ENCODE measurements at places on chromosomes 5 and 9. TPM values are rescaled to one million over a fixed set of nuclear protein-coding genes. Genes with fewer than 3 reads are reported as not detected.

DNA sequence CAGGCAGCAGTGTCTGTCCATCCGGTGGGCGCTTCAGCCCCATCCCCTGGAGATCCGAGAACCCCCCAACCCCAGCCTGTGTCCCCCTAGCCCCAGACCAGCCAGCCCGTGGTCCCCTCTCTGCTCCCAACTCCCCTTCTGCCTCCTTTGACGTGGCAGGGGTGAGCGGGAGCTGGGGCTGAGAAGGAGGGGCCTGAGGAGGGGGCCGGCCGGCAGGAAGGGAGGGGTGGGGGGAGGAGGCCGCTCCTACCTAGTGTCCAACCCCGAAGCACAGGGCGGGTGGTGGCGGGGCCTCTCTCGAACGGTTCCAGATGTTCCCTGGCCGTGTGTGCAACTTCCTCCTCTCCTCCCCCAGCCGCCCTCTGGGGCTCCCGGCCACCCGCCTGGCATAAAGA is 31.0 kb downstream of the GOLGA2 start:
- DNase-seq: peak; percentile 95

- no peak for DNase-seq
Measured at GRCh38 chr5:150576449-150576949, 64.0 kb upstream of the SYNPO start.

DNA sequence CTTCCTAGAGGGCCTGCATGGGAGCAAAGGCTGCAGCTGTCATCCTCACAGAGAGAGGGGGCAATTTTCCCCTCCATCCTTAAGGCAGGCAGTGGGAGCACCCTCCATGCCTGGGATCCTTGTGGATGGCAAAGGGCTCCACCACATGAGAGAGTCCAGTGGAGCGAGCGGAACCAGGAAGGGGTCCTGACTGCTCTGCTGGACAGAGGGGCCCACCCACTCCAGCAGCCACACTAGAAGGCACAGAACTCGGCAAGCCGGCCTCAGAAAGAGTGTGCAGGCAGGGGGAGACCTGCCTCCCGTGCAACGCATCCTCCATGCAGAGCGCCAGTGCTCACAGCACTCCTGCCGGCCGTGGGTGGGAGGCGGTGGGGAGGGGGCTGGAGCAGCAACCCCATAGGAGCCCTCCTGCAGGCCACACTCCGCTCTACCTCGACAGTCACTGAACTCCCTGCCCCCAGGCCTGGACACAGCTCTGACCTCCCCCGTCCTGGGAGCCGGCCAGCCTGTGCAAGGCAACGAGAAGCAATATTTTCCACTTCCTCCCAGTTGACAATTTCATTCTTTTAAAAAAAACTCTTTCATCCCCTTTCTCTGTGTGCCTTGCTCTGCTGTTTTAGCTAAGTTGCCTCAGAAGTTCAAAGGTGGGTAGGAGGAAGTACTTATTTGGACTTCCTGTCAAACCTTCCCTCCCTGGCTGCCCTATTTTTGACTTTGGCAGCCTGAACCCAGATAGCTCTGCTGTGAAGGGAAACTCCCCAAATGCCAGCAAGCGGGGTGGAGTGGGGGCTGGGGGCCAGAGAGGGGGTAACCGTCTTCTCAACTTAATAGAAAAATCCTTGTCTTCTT is 5.3 kb upstream of the LCP2 start:
- DNase-seq: no peak

DNA sequence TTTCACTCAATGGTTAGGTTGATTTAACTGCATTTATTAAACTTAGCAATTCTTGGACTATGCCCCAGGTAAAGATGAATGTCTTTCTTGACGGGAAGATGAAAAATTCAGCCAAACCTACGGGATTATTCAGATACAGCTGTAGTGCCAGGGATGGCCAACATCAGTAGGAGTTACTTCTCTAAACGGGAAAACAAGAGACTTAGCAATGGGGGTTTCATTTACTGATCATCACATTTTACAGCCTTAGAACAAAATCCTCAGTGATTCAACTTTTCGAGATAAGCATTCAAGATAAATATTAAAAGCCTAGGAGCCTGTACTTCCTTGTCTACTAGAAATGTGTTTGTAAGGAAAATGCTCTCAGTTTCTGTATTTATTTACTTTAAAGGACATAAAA is 46.1 kb downstream of the S1PR3 start:
- no peak for DNase-seq

DNA sequence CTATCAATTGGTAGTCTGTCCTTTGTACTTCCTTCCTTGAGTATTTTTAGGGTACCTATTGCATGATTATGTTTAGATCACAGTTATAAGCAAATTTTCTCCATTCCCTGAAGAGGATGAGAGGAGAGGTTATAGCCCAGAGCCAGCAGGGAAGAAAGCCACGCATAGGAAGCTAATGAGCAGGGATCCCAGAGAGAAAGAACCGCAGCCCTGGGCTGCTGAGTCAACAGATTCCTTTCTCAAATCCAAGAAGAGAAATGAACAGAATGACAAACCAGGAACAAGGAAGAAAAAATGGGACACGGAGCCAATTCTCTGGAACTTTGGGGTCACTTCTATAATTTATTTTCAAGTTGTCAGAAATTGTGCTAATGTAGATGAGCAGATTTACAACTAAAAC is 284.5 kb downstream of the RFX3 start:
- DNase-seq: no peak

TEX48 gene
- not detected for total RNA-seq

SLC6A18 gene
- not detected for total RNA-seq

FAXDC2 gene
- total RNA-seq: 19.7 TPM
